ENCODE measurements at places on chromosomes 7 and 10.

DNA sequence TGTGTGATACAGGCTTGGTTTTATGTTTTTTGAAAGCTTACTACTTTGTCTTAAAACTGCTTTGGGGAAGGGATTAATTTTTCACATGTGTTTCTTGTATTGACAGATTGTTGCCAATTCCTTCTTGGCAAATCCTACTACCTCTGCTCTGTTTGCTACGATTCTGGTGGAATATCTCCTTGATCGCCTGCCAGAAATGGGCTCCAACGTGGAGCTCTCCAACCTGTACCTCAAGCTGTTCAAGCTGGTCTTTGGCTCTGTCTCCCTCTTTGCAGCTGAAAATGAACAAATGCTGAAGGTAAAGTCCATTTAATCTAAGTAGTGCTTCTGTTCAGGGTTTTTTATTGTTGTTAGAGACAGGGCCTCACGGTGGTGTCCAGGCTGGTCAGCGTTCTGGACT, 33.6 kb downstream of the TRRAP start:
- DNase-seq = no peak

DNA sequence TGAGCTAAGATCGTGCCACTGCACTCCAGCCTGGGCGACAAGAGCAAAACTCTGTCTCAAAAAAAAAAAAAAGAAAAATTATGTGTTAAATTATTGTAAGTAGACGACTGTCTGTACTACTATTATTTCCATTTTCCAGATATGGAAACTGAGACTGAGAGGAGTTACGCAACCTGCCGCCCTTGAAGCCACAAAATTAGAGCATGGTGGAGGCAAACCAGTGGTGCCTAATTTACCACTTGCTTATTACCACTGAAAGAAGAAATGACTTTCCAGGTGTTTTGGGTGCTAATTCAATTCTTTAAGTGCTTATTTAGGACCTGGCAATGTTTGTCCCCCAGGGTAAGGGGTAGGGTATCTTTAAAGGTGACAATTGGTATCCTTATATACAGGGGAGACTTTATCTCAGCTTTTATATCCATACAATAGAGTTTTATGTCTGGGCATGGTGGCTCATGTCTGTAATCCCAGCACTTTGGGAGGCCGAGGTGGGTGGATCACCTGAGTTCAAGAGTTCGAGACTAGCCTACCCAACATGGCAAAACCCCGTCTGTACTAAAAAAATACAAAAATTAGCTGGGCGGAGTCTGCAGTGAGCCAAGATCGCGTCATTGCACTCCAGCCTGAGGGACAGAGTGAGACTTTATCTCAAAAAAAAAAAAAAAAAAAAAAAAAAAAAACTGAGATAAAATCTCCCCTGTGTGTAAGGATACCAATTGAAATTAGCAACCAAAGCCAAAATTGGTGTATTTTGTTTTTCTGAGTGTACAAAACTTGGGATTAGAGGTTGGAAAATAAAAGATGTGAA, 16.6 kb upstream of the CAMK1D start:
- DNase-seq = no peak

DNA sequence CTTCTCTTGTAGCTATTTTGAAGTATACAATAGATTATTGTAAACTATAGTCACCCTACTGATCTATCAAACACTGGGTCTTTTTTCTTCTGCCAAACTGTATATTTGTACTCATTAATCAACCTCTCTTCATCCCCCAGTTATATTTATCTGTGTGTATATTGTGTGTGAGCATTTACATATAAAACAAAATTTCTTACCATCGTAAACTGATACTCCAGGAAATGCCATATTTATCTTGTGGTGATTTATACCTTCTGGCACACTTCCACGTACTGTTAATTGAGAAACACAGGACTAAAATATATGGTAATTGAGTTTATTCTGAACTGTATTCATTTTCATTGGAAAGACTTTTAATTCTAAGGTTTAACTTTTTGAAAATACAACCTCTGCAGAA, 18.9 kb downstream of the ANLN start:
- no peak for DNase-seq

DNA sequence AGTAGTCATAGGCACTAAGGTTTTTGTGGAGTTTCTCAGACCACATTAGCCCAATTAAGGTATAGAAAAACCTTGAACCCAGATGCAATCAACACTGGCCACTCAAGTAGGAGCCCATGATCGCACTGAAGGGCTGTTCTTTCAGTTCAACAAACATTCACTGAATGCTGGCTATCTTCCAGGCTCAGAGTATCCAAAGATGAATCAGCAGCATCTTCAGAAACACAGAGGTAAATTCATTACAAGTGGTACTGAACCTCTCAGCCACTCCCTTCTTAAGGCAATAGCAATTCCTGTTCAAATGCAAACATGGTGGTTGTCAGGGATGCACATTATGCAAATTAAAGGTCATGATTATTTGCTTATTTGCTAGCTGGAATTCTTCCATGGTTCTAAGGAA, 17.1 kb downstream of the KCNK18 start:
- no peak for DNase-seq

DNA sequence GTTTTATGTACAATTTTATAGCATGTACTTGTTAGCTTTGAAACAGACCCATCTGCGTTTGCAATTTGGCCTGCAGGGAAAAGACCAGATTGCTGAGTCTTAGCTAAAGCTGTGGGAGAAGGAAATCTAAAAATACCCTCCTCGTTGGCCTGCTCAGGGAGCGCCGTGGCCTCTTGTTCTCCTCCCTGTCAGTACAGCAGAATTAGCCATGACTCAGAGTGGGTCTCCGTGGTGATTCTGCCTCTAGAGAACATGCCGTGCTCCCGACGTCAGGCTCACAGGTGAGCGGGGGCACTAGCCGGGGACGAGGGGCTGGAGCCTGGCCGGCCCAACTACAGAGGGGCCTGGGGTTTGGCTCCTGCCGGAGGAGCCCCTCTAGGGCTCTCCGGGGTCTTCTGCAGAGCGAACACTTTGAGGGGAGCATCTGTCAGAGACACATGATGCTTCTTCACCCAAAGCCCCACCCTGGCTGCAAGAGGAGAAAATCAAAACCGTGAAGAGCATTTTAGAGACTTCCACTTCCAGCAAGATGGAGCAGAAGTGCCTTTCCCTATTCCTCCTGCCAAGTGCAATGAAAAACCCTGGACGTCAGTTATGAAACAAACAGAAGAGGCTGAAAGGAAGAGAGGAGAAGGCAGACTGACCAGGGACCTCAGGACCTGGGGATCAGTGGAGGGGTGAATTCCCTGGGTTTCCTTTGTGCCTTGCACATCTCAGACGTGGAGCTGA, 98.9 kb downstream of the LHPP start:
- no peak for DNase-seq

DNA sequence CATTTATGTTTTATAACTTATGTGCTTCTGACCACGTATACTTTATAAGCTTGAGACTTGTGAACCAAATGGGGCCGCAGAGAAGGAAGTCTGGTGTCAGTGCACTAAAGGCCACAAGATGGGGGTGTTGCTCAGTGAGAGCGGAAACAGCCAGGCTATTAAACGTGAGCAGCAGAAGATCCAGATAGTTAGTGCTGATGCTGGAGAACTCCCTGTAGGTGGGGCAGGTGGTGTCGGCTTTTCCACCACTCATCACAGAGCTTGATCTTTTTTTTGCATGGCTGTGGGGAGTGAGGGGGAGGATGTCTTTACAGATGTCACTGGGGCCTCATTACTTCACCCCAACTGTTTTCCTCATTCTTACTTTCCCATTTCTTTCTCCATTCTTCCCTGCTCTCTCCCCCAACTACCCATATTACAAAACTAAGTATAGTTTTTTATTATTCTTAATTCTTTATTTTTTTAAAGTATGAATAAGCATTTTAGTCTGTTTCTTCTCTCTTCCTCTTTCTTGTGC, 34.7 kb downstream of the ACADSB start:
- DNase-seq = no peak

GRCh38 chr7:70152313-70152712, 554.0 kb downstream of the AUTS2 start:
- DNase-seq = no peak

- DNase-seq = no peak
Measured at GRCh38 chr10:70958396-70958795, 70.0 kb upstream of the PCBD1 start.

GRCh38 chr10:114392112-114392835, 12.0 kb downstream of the AFAP1L2 start:
- no peak for DNase-seq

DNA sequence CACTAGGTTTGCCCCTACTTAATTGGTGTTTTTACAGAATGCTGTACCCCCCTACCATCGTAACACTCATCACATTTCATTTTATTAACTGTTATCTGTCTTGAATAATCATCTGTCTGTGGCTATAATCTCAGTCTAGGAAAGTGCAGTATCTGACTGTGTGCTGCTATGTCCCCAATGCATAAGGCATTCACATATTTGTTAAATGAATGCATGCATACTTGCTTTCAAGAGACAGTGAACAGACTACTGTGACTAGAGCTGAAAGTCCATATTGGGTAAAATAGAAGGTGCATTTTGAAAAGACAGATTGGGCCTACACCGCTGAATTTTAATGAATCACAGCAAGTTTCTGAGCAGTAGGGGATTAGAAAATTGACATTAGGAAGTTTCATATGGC, 112.3 kb downstream of the ARHGAP12 start:
- DNase-seq = no peak

DNA sequence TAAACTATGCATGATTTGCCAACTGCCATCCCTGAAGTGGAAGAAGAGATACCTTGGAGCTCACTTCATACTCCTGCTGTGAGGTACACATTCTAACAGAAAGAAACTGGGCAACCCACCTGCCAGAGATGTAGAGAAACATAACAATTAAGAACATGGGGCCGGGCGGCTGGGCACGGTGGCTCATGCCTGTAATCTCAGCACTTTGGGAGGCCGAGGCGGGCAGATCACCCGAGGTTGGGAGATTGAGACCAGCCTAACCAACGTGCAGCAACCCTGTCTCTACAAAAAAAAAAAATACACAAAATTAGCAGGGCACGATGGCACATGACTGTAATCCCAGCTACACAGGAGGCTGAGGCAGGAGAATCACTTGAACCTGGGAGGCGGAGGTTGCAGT, 402.6 kb upstream of the ANKRD30A start:
- DNase-seq = no peak

Measured in activated naive CD8-positive, alpha-beta T cell treated with anti-CD3 and anti-CD28 coated beads, Interleukin-2, amount 50 U/mL, for 16 hours (primary cell).